BE2C (cell line): ENCODE measurements at places on chromosomes 11 and 22.

GRCh38 chr22:35437049-35437448, 37.1 kb downstream of the MCM5 start:
- peak; percentile 55 for DNase-seq

DNA sequence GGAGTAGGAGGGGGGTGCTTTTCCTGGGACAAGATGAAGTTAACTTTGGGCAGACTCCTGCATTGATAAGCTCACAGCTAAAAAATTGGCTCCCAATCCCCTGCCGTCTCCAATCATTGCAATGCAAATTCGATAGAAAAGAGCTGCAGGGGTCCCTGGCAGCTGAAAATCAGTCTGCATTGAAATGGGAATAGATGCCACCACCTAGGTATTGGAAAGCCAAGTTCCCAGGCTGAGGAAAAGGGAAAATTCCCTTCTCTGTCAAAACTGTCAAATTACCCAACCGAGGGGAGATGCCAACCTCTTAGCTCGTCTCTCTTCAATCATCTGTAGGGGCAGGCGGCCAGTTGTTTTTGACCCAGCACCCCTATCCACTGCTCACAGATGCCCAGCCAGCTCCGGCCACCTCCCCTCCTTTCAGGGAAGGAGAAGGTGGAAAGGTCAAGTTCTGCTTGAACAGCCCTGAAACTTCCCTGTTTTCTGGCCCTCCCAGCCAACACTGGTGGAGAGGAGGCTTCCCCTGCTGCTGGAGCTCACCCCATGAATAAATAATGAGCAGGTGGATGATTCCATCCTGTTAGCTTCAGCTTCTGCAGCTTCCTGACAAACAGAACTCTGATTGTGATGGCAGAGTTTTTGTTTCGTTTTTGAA, 916.3 kb downstream of the TBC1D22A start:
- DNase-seq: no peak

DNA sequence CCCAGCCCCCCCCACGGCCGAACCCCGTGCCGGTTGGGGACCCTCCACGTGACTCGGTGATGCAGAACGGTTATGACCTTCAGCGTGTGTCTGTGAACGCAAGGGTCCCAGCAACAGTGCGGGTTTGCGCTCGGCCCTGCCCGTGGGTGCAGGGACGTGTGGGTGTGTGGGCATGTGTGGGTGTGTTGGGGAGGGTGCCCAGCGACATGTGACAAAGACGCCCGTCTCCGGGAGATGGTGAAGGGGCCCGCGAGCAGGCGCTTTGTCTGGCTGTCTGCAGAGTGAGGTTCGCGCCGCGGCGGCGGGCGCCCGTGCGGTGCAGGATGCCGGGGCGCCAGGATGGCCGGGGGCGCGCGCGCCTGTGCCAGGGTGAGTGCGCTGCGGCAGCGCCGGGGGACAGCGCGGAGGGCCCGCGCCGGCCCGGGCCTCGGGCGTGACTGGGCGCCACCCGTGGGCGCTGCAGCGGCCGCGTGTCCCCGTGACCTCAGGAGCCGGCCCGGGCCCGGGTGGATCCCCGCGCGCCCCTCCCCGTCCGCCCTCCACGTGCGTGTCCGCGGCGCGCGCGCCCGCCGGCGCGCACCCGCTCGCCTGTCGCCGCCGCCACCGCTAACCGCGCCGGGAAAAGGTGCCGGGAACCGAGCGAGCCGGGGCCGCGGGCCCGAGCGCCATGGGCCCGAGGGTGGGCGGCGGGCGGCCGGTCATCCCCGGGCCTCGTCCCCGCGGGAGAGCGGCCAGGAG, at the start of gene LRFN4:
TSS of gene LRFN4 (plus strand) at position 569 of the 738 bp plus-strand sequence. CDS start 681 bp downstream, outside the sequence.
- peak; percentile 74 for DNase-seq

DNA sequence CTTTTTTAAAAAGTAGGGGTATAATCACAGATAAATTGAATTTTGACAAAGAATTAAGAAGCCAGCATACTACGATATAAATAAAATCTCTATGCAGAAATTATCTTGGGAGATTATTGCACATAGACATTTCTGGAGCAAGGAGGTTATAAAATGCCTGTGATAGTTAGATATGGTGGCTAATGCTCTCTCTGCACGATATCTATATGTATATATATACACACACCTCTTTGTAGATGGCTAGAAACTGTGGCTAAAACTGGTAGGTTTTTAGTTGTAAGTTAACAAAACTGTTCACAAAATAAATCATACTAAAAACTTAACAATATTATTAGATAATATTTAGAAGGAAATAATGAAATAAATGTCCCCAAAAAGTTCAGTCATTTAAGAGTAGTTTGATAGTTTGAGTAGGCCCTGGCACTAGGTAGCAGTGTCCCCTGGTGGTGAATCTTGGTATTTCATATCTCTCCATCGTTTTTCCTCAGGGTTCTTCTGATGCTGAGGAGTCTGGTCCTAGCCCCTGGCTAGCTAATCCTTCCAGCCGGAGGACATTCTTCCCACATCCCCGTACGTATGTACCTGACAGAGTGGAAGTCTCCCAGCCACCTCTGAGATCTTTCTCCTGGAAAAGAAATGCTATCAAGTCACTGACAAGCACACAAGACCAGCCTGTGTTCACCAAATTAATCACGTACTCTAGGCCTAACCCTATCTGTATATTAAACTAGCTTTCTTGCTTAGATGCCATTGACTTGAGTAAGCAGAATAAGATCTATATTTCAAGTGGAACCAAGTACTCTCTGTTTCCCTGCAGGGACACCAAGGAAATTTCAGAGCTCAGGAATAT, 32.2 kb downstream of the ART5 start:
- no peak for DNase-seq

GRCh38 chr22:49694462-49695260, 133.0 kb downstream of the BRD1 start:
- DNase-seq: no peak

DNA sequence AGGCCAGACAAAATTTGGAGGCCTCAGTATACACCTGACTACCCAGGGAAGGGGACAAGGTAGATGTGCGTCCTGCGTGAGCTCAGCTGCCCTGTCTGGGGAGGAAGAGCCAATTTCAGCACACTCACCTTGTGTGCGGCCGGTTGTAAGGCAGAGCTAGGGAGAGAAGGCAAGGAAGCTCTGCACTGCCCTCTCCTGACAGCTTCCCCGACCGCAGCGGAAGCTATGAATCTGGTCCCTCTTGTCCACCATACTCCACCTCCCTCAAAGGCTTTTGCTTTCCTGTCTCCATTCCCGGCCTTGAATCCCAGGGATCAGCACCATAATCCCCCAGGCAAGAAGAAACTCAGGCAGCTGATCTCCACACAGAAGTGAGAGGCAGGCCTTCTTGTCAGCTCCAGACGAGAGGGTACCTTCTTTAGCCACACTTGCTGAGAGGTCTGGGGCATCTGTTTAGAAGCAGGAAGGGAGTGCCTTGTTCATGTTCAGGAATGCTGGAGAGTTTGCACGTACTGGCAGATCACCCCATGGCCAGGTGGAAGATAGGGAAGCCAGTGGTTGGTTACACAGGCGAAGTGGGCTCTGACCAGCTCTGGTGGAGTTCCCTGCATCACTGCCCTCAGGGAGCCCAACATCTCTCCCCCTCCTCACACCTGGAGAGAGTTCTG, 62.5 kb downstream of the FEZ1 start:
- peak; percentile 45 for DNase-seq

GRCh38 chr11:29645373-29645772, 371.5 kb downstream of the KCNA4 start:
- DNase-seq: no peak

- DNase-seq: no peak
These were observed 3.7 kb downstream of the MPZL2 start for GRCh38 chr11:118260353-118260752.

GRCh38 chr22:25843660-25844405, 101.8 kb downstream of the MYO18B start:
- DNase-seq: no peak
